RPMI8226 (cell line): ENCODE measurements at places on chromosomes 3 and 15.

- DNase-seq = no peak
Measured at GRCh38 chr3:13023971-13024764, 49.1 kb downstream of the IQSEC1 start.

DNA sequence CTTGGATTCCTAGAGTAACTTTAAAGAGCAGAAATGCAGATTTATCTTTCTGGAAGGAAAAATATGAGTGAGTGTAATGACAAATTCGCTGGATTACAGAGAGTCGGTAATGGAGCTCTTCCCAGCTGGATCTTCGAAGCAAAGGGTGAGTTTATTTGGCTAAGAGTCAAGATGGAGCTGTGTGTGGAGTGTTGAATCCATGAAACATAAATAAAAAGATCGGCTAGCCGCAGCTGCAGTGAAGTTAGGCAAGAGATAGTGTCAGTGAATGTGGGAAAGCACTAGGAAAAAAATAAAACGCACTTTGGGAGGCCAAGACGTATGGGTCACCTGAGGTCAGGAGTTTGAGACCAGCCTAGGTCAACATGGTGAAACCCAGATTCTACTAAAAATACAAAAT, 10.3 kb downstream of the NAALADL2 start:
- DNase-seq = no peak

DNA sequence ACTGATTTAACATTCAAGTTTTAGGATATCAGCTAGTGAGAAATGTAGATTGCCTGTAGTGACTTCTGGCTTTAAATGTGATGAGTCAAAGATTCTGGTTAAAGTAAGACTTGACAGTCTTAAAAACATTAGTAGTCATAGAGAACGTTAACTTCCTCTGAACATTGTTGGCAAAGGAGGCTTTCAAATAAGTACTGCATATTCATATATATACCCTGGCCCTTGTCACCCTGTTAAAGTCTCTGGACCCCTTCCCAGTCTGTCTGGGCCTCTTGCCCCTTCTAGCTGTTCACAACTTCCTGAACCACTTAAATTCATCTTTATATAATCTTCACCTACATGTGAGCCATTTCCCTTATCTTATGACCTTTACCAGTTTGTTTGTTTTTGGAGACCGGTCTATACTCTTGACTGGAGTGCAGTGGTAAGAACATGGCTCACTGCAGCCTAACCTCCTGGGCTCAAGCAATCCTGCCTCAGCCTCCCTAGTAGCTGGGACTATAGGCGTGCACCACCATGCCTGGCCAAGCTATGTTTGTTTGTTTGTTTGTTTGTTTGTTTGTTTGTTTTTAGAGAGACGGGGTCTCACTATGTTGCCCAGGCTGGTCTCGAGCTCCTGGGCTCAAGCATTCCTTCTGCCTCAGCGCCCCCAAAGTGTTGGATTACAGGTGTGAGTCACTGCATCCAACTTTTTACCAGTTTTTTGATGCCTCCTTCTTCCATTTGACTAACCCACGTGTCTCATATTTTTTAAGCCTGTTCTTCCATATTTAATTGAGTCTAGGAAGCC, 64.4 kb upstream of the CRTC3 start:
- no peak for DNase-seq

GRCh38 chr15:40333922-40334492, 6.7 kb downstream of the CCDC9B start:
- DNase-seq = peak; percentile 64

- DNase-seq = no peak
Measured at GRCh38 chr3:44419116-44419922, 58.2 kb downstream of the ZNF445 start.

GRCh38 chr3:144289057-144289456, 317.4 kb downstream of the DIPK2A start:
- DNase-seq = no peak

GRCh38 chr3:56725175-56725574, 42.1 kb upstream of the TASOR start:
- no peak for DNase-seq

- no peak for DNase-seq
Measured at GRCh38 chr15:61382927-61383326, 153.8 kb upstream of the RORA start.

GRCh38 chr3:127150513-127151250, 42.2 kb upstream of the PRR23E start:
- no peak for DNase-seq

DNA sequence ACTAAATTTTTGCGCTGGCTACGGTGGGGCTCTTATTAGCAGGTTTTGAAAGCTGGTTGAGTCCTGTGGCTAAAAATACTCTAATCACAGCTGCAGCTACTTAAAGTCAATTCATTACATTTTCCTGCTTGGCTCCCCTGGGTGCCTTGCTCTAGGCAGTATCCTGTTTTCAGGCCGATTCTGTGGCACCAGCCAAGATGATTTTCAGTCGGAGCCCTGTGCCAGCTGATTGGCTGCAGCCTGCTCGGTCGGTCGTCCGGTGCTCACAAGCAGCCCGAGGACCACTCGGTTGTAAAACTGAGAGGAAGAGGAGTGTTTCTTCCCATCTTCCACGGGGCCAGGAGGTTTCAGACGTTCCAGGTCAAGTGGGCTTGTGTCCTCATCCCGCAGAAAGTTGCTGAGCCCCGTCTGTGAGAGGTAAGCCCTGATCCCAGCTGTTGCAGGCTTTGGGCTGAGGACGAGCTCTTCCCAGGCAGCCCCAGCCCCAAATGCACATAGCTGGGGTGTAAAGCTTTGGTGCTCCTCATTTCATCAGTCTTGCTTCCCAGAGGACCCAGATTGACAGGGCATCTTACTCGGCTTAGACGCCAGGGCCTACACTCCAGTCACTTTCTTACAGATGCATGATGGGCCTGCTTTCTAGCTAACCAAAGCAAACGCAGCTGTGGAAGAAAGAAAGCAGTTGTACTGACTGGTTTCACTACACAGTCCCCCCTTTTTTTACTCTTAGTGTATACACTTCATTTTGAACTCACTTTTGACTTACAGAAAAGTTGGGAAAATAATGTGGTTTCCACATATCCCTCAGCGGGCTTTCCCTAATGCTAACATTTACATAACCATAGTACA, 15.9 kb downstream of the LYSMD4 start:
- DNase-seq = no peak

GRCh38 chr15:64163659-64164362, 989 bp upstream of the PPIB start:
- no peak for DNase-seq

DNA sequence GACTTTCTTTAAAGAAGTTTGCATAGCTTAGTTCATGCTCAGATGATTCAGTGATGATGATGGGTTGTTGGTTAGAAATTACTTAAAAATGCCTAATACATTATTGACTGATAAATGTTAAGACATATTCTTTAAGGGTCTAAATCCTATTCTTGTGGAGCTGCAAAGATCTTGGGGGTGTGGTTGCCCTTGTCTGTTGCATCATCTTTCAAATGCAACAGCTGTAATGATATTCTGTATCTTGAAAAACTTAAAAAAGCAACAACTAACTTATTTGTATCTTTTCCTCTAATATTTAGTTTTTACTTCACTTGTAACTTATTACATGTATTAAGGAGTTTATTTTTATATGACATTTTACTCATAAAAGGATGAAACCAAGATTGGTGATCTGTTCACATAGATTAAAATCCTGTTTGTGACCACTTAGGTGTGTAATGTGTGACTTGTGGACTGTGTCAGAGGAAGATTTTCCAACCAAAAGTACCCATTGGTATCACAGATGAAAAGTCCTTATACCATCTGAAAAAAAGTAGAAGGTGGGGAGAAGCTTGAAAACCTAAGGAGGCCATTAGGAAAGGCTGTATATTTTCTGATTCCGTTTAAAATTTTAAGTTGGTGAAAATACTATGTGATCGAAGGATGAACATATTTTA, 142.8 kb downstream of the IGF1R start:
- DNase-seq = no peak

- no peak for DNase-seq
Measured at GRCh38 chr15:88020806-88021205, 235.7 kb downstream of the NTRK3 start.

DNA sequence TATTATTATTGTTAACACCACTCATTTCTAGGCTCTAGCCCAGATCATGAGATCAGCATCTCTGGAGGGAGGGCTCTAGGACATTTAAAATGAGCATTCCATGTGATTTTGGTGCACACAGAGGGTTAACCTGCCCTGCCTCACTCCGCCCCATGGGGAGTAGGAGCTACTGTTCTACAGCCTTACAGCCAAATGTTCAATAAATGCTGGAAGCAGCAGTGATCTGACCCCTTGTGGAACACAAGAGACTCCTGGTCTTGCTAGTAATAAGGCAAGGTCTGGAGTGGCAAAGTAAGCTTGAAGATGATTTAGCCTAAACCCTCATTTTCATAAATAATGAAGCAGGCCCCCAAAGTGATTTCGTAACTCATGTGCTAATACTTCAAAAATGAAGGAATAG, 166.4 kb upstream of the EOMES start:
- no peak for DNase-seq

DNA sequence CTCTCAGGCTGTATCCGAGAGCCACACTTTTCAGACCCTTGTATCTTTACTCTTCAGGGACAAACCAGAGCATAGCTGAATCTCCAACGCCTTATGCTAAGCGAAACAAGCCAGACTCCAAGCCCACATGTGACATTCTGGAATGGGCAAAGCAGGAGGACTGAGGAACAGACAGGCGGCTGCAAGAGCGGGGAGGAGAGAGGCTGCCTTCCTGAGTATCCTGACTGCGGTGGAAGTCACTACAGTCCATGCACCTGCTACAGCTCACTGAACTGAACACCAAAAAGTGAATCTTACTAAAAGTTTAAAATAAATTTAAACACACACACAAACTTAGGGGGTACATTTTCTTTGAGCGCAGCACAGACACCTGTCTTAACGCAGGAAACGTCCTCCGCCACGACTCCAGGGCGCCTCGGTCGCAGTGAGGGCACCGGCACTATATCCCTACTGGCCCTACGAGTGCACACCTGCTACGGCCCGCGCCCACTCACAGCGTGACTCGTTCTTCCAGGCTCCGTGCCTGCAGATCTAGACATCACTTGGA, 1.4 kb downstream of the CYFIP1 start:
- no peak for DNase-seq

- DNase-seq = no peak
Measured at GRCh38 chr3:134624537-134625287, 26.1 kb downstream of the KY start.

DNA sequence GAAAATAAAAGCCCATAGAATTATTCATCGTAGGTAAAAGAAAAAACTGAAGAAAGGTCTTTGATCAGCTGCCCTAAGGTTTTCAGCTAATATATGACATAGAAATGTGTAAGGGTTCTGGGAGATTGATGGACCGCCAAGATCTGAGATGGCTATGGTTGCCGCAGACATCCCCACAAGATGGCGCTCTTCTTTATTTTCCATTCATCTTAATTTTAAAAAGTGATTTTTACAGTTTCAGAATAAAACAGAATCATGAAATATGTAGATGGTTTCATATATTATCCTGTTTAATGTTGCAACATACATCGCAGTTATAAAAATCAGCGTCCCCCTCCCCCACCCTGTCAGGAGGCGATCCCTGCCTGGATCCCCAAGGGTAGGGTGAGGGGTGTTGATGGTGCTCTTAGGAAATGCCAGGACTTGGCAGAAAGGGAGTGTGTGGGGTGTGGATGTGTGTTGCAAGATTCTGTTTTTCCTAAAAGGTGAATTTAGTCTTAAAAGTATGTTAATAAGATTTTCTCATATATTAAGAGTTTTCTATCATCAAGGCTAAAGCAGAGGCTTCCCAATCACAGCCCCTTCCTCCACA, 68.8 kb downstream of the ANXA2 start:
- DNase-seq = peak; percentile 49

GRCh38 chr3:136778865-136779264, 26.7 kb upstream of the STAG1 start:
- no peak for DNase-seq

DNA sequence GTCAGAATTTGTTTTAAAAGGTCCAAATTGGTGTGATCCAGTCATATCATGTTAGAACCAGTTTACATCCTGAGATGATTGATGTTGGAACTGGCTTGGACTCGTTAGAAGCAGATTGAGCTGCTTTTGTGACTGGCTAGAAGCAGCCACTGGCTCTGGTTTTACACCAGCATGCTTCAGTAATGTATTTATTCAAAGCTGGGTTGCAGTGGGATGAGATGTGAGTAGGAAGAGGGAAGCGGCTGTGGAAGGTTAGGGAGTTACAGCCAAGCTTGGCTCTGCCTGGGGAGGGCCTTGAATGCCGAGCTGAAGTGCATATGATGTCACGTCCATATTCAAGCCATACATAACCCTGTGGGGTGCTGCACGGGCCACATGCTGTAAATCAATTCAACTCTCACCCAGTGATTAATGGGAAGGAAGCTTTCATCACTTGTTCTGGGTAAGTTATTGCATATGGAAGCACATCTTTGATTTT, 104.0 kb upstream of the SMAD3 start:
- no peak for DNase-seq

- no peak for DNase-seq
Measured at GRCh38 chr3:150203273-150203672, 204.8 kb upstream of the TSC22D2 start.

- DNase-seq = no peak
Measured at GRCh38 chr15:84103345-84103744, 132.2 kb upstream of the GOLGA6L4 start.
